Activated naive CD4-positive, alpha-beta T cell treated with anti-CD3 and anti-CD28 coated beads, Interleukin-2, amount 50 U/mL, for 16 hours (primary cell): ENCODE measurements at places on chromosomes 3 and 15.

GRCh38 chr3:145869958-145870357, 291.0 kb downstream of the PLOD2 start:
- DNase-seq: no peak

- DNase-seq: no peak
Measured at GRCh38 chr3:60917141-60917540, 334.1 kb downstream of the FHIT start.

DNA sequence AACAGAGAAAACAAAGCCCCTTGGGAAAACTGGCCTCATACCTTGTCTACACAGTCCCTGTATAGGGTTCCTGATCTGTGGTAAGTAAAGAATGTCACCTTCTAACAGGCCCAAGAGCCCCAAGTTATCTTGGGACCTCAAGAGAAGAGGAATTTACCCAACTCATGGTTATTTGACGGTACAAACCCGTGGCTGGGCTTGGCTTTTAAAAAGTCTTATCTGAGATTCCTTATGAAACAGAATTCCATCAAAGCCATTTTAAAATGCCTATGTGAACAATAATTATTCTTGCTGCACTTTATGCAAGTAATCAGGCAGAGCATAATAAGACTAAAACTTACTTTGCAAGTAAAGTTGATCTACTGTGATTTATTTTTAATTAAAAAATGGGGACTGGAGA, 13.9 kb upstream of the SORD start:
- no peak for DNase-seq

DNA sequence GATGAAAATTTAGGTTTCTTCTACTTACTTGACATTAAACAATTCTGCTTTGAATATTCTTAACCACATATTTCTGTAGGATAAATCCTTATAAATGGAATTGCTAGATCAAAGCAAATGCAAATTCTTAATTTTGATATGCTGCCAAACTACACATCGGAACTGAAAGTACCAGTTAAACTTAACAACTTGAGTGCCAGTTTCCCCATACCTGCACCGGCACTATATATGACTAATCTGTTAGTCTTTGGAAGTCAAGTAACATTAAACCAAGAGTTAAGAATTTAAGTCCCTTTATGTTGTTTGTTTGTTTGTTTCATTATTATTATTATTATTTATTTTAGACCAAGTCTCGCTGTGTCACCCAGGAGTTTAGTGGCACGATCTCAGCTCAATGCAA, 103.9 kb upstream of the AKAP13 start:
- no peak for DNase-seq

- DNase-seq: no peak
Measured at GRCh38 chr3:183264268-183264667, 11.2 kb downstream of the B3GNT5 start.

DNA sequence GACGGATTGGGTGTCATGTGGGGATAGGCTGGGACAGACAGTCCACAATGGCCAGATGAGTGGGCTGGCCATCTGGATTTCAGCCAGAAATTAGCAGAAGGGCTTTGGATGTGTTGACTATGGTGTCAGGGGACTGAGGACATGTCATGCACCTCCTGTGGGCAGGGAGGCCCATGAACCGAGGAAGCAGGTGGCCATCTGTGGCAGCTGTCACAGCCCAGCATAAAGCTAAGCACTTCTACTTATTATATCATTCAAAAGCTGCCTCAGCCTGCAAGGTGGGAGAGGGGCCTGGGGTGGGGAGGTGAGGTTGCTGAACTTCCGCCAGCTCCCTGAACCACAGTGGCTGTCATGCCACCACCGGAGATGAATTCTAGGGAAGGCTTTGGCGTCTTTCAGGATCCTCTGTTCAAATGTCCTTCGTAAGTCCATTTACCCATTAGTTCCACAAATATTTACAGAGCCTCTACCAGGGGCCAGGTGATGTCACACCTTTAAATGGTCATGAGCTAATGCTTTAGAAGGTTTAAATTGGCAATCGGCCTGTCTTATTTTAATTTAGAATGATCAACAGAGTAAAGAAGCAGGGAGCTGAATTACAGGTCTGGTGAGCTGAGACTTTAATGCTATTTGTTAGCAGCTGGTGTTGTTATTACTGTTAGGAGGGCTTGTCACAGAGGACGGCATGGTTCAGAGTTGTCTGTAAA, 23.6 kb upstream of the CAV3 start:
- DNase-seq: no peak

DNA sequence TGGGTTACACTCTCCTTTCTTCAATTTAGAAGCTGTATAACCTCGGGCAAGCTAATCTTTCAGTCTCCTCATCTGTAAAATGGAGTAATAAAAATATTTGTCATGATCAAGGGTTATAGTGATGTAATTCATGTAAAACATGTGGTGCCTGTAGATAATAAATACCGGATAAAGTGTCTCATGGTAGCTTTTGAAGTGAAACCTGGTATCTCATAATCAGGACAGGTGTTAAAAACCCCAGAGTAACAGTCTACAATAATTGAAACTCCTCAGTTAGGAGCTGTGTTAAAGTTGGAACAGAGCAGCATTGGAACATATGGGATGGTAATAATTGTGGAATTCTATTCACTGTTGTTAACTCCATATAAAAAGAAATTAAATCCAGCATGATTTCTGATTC, 884 bp upstream of the KNL1 start:
- no peak for DNase-seq

- no peak for DNase-seq
Measured at GRCh38 chr3:148727231-148727630, 29.5 kb downstream of the AGTR1 start.

DNA sequence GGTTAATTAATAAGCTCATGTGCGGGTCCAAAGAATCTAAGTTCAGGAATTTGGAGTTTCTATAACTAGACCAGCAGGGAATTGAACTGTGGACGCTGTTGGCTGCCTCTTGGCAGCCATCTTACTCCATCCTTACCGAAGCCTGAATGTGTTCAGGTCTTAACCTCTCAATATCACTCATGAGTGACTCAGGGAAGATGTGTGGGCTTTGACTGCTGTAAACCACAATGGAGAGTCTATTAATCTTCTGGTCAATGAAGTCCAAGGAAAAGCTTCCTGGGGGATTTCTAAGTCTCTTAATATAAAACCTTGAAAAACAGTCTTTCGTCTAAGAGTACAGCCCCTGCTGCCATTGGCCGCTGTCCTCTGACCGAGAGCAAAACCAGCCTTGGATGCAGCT, 46.7 kb upstream of the OXTR start:
- DNase-seq: no peak

- DNase-seq: no peak
Measured at GRCh38 chr3:13580256-13581023, 31.5 kb downstream of the FBLN2 start.

GRCh38 chr15:43085921-43086320, 19.9 kb downstream of the UBR1 start:
- DNase-seq: no peak

DNA sequence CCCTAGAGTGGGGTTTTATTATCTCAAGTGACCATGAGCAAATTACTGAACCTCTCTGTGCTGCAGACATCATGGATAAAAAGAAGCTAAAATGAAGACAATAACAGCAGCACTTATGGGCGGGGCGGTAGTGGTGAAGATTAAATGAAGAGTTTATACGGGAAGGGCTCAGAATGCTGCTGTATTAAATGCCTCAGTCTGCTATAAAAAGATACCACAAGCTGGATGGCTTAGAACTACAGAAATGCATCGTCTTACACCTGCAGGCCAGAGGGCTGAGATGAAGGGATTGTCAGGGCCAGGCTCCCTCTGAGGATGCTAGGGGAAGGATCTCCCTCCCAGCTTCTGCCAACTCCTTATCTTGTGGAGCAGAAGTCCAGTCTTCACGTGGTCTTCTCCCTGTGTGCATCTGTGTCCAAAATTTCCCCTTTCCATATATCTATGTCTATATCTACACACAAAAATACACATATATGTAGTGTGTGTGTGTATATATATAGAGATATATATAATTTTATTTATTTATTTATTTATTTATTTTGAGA, 2.9 kb downstream of the ALG1L2 start:
- DNase-seq: no peak

- no peak for DNase-seq
Measured at GRCh38 chr3:171788546-171789351, 21.5 kb downstream of the PLD1 start.

- DNase-seq: no peak
Measured at GRCh38 chr3:69212411-69213160, 90.2 kb upstream of the LMOD3 start.

DNA sequence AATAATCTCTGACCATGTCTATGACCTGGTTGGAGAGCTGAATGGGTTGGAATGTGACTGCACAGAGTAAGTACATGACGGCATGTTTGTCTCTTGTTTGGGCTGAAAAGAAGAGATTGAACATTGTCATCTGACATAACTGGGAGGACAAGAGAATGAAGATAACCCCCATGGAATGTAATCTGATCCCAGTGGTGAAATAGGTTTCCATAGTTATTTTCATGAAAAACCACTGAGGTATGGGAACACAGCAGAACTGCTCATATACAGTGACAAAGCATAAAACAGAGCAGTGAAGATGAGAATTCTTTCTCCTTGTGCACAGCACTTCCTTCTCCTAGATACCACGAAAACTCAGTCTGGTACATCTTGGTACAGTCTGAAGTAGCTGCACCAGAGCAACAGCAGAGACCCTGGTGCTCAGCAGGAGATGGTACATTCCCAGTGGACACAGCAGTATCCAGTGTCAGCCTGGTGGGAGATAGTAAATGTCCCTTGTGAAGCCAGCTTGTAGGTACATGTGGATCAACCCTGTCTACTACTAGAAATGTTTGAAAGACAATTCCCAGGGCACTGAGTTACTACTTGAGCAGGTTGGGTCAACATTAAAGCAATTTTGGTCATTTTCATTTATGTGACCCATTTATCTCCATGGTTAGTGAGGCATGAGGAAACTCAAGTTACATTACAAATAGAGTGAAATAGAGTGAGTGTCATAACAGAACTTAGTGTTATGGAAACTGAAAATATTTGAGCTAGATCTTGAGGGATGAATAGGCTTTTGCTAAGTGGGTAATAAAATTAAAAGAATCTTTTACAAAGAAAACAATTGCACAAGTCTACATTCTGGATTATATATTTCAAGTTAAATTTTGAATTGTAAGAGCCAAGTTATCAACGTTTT, 178.3 kb downstream of the SUCNR1 start:
- DNase-seq: no peak
